ENCODE measurements at places on chromosomes 7 and 10.

- no peak for DNase-seq
These were observed 682.8 kb downstream of the MAGI2 start for GRCh38 chr7:78770422-78771410.

- DNase-seq, result no peak
These were observed 208.3 kb downstream of the DNAJB6 start for GRCh38 chr7:157544980-157545680.

GRCh38 chr7:150791304-150791703 lies 8.9 kb downstream of the TMEM176B start:
- DNase-seq, result no peak

- no peak for DNase-seq
These were observed 123.6 kb upstream of the GDF10 start for GRCh38 chr10:47176206-47176902.
